Thyroid gland (tissue), 4 donors: ENCODE measurements at places on chromosomes 2 and 18. TPM values are rescaled to one million over a fixed set of nuclear protein-coding genes. Genes with fewer than 3 reads are reported as not detected.

DNA sequence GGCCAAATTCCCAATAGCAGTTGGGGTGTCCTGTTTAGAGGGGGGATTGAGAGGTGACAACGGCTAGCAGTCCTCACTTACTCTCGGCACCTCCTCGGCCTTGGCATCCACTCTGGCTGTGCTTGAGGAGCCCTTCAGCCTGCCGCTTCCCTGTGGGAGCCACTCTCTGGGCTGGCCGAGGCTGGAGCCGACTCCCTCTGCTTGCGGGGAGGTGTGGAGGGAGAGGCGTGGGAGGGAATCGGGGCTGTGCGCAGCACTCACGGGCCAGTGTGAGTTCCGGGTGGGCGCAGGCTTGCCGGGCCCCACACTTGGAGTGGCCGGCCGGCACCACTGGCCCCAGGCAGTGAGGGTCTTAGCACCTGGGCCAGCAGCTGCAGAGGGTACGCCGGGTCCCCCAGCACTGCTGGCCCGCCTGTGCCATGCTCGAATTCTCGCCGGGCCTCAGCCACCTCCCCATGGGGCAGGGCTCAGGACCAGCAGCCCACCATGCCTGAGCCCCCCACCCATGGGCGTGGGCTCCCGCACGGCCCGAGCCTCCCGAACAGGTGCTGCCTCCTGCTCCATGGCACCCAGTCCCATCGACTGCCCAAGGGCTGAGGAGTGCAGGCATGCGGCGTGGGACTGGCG is 705.9 kb upstream of the ZNF804A start:
- no peaks in the 10 kb centered on the region for H3K27me3 ChIP-seq
- H3K4me3 ChIP-seq = no peak overlapping the region
- no peak overlapping the region for H3K27ac ChIP-seq
- DNase-seq = no peak
- H3K4me1 ChIP-seq = no peaks in the 10 kb centered on the region
- no peaks in the 10 kb centered on the region for H3K36me3 ChIP-seq

Gene SMIM21
- total RNA-seq = not detected

GRCh38 chr18:72223733-72224132 is 320.4 kb downstream of the CBLN2 start:
- no peaks in the 10 kb centered on the region for H3K27me3 ChIP-seq
- H3K27ac ChIP-seq = no peak overlapping the region
- no peaks in the 10 kb centered on the region for H3K36me3 ChIP-seq
- H3K4me3 ChIP-seq = no peak overlapping the region

GRCh38 chr2:105643405-105644173 is 101.1 kb upstream of the NCK2 start:
- no peak overlapping the region for H3K27ac ChIP-seq
- H3K27me3 ChIP-seq = no peaks in the 10 kb centered on the region
- DNase-seq = no peak

GRCh38 chr18:79575891-79576685 is 103.5 kb upstream of the CTDP1 start:
- peaks cover 26% of the 10 kb centered on the region for H3K4me1 ChIP-seq
- H3K27me3 ChIP-seq = no peaks in the 10 kb centered on the region
- H3K4me3 ChIP-seq = no peak overlapping the region
- H3K27ac ChIP-seq = peak overlapping the region; percentile 81

Gene DCDC2C
- total RNA-seq = 0.89 TPM

GRCh38 chr2:99573634-99574251 is 83.9 kb upstream of the REV1 start:
- no peak for DNase-seq
- H3K4me3 ChIP-seq = no peak overlapping the region
- no peaks in the 10 kb centered on the region for H3K36me3 ChIP-seq
- no peak overlapping the region for H3K27ac ChIP-seq

DNA sequence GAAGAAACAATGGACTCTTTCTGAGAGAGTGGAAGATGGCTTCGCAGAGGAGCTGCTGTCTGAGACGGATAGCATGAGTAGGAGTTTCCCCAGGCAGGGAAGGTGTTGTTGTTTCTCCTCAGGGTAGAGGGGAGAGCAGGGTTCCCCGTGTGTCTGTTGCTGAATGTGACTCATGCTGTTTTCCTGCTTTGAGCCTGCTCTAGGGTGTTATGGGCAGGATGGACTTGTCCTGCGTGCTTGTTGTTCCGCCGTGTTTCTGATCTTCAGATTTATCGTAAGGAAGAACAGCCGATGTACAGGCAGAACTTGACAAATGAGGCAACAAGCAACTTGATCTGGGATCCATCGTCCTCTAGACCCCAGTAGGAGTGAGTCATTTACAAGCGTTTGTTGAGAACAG is 19.7 kb upstream of the MYCN start:
- no peaks in the 10 kb centered on the region for H3K27me3 ChIP-seq
- H3K27ac ChIP-seq = no peak overlapping the region
- DNase-seq = no peak
- peaks cover 11% of the 10 kb centered on the region for H3K4me1 ChIP-seq
- no peak overlapping the region for H3K4me3 ChIP-seq

DNA sequence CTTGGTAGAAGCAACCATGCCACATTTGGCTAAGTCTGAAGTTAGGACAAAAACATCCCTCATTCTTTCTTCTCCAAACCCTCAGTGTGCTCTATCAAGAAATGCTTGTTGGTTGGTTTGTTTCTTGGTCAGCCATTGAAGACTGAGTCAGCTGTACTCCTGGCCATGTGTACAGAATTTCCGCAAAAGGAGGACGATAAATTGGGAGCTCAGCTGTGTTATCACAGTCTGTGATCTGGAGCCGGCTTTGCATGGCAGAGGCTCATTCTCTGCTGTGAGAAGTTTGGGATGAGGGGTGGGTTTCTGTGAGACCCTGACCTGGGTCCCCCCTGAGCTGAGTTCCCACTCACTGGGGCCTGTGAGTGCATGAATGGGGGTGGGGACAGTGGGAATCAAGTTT is 26.3 kb upstream of the E2F6 start:
- H3K27ac ChIP-seq = no peak overlapping the region
- no peaks in the 10 kb centered on the region for H3K36me3 ChIP-seq
- DNase-seq = no peak
- no peaks in the 10 kb centered on the region for H3K27me3 ChIP-seq
